ENCODE measurements at places on chromosomes 5 and 9. TPM values are rescaled to one million over a fixed set of nuclear protein-coding genes. Genes with fewer than 3 reads are reported as not detected.

Gene CKS2
- total RNA-seq: 467 TPM

DNA sequence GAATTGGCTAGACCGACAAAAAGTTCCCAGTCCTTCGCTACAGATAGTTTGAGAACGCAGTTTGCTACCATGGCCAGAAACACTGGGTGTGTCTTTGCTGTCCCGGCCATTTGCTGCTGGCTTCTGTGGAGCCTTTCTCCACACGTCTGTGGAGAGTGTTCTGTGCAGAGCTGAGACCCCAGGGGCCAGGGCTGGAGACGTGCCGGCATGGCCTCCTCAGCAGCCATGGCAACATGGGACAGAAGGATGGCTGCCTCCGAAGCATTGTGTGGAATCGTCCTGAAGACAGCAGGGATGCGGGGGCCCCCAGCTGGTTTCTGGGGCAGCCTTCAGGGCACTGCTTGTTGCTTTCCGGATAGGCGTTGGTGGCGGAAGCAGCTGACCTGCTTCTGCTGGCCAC is 142.8 kb downstream of the GADD45G start:
- DNase-seq: no peak

- DNase-seq: no peak
Measured at GRCh38 chr5:179337796-179338676, 7.2 kb downstream of the ADAMTS2 start.

DNA sequence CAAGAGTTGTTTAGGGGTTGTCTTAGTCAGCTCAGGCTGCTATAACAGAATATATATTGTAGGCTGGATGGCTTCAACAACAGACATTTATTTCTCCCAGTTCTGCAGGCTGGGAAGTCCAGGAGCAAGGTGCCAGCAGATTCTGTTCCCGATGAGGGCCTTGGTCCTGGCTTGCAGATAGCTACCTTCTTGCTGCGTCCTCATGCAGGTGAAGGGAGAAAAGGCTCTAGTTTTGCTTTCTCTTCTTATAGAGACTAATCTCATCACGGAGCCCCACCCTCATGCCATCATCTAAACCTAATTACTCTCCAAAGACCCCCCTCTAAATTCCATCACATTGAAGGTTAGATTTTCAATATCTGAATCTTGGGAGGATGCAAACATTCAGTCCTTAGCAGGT is 246.0 kb upstream of the ANKRD55 start:
- DNase-seq: no peak

DNA sequence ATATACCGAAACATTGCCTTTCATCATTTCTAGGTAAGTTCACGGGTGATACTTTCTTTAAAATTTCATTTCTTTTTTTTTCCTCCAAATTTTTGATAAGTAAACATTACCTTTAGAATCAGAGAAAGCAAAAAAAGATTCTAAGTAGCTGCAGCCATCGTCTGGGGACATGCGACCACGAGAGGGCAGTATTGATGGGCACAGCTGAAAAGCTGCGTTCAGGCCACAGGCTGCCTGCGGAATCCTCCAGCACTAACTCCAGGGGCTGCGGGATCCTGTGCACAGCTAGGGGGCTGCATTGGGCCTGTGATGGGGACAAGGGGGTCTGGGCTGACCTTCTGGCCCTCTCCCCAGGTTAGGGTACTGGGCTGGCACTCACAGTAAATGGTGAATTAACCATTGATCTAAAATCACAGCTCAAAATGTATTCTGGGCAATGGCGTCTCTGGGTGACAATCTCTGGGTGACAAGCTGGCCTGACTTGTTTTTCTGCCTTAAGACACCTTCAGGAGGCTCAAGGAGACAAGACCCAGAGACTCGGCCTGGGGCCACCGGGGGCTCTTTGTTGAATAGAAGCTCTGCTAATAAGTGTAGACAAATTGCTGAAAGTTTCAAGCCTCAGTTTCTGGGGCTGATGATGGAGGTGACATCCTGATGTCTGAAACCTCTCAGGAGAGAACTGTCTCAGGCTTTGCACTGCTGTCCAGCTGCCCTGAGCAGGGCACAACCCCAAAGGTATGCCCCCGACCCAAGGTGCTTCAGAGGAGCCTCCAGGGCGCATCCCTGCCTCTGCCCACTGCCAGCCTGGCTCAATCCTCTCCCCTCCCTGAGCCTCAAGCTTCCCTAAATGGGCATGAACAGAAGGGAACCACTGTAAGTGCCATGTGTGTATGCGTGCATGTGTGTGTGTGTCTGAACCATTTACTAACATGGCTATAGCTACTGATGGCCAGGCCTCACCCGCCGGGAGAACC is 44.3 kb upstream of the SARDH start:
- DNase-seq: peak; percentile 74

DNA sequence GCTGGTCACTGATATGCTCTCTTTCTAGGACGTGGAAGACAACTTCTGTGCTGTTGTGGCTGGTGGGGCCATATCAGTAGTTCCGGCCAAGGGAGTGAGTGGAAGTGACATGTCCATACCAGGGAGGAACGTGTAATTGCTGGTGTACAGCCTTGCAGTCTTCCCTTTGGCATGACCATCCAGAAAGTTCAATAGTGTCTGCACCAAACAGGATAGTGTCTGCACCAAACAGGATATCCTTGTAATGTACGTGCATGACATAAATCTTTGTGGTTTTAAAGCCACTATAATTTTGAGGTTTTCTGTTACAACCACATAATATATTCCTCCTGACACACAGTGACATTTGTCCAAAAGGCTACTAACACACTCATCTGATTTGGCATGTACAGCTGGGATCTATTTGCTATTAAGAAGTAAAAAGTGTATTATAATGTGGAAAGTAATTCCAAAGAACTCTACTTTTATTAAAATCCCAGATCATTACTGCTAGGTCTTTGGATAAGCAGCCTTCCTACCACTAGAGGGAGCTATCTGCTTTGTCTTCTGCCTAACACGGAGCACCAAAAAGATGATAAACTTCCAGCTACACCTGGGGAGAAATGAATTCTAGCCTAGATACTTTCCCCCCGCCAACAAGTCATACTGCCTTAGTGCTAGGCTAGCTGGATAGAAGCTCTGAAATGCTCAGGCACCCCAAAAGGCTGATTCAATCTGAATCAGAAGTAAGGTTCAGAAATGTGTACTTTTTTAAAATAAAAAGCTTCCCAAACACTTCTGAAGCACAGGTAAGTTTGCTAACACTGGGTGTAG is 52.7 kb downstream of the RNF145 start:
- peak; percentile 69 for DNase-seq

Gene SLCO4C1
- total RNA-seq: not detected

Gene ADCY2
- total RNA-seq: 0.48 TPM

DNA sequence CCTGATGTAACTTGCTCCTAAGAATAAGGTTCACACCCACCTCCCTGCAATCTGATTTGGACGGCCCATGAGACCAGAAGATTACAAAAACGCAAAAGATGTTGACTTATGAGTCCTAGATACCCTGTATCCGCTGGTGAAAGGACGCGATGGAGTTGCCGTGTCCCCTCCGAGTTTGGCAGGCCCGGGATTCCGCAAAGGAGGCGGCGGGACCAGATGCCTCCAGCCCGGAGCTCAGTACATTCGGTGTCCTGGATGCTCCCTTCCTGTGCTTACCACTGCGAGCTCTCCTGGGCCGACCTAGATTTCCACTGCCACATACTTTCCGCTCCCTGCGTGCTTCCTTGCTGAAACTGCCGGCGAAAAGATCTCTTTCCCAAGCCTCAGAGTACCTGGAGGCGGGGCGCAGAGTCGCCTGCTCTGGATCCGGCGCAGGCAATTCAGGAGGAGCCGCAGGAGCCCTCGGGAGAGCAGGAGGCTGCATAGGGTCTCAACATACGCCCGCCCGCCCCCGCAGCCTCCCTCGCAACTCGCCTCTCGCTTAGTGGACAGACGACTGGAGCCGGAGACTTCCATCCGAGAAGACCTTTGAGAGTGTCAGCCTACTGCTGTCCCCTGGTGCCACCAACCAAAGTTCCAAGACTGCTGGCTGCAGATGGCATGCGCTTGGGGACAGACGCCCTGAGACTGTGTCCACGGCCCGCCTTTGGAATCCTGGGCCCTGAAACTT is 39.8 kb downstream of the ANXA2R start:
- peak; percentile 41 for DNase-seq

Gene CCDC171
- total RNA-seq: 0.57 TPM

DNA sequence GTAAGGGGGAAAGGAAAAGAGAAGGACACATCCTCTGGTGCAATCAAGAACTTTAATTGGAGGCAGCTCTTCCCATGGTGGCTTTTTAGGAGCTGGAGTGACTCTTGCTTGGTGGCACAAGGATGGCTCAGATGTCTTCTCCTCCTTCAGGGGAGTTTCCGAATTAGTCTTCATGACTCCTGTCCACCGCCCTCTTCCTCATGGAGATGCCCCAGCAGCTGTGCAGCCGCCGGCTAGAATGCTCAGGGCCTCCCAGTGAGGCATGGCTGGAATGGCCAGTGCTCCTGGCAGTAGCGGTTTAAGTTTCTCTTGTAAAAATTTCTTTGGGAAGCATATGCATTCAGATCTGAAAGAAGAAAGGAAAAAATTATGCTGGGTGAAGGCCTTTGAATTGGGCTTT is 8.8 kb upstream of the TEX53 start:
- DNase-seq: no peak

GRCh38 chr5:107213025-107213424 is 457.7 kb downstream of the EFNA5 start:
- DNase-seq: no peak

Gene TLE4
- total RNA-seq: 29.1 TPM

DNA sequence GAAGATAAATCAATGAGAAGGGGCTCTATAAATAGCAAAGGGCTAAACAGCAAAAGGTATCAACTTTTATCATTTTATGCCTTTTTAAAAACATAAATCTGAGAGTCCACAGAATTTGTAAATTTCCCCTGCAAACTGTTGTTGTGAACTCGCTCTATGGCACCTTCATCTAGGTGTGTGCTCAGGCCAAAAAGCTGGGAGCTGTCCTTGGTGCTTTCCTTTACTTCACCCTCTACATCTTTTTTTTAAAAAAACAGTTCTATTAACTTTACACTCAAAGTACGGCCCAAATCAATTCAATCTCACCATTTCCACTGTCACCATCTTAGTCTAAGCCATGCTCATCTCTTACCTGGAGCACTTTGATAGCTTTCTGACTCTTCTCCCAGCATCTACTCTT is 108.2 kb upstream of the GPR151 start:
- no peak for DNase-seq

Gene SPATA31E1
- not detected for total RNA-seq

Gene SLC23A1
- total RNA-seq: not detected

- DNase-seq: no peak
Measured at GRCh38 chr9:124768334-124768733, 2.8 kb downstream of the NR6A1 start.

Measured in Daoy (cell line).